Cardiac muscle cell (in vitro differentiated cells and primary cell): ENCODE measurements at places on chromosomes 12 and 14. TPM values are rescaled to one million over a fixed set of nuclear protein-coding genes. Genes with fewer than 3 reads are reported as not detected.
A peak's percentile ranks its signal among the peaks of the same experiment; 100 is the strongest.

GYS2 gene
- not detected in 2 replicates for polyA plus RNA-seq

BBOF1 gene
- polyA plus RNA-seq = 6.1 and 10.6 TPM in 2 replicates

P2RX7 gene
- 0.65 and 0.79 TPM in 2 replicates for polyA plus RNA-seq

KCNH3 gene
- 0.14 and 0.34 TPM in 2 replicates for polyA plus RNA-seq

FAM186B gene
- 0.64 and 0.99 TPM in 2 replicates for polyA plus RNA-seq

GNB3 gene
- polyA plus RNA-seq = 1.7 and 2.1 TPM in 2 replicates

GRIP1 gene
- polyA plus RNA-seq = 2.6 and 10.2 TPM in 2 replicates

SLC39A5 gene
- polyA plus RNA-seq = 1.0 TPM in 1 of 2 replicates, not detected in the other

DNA sequence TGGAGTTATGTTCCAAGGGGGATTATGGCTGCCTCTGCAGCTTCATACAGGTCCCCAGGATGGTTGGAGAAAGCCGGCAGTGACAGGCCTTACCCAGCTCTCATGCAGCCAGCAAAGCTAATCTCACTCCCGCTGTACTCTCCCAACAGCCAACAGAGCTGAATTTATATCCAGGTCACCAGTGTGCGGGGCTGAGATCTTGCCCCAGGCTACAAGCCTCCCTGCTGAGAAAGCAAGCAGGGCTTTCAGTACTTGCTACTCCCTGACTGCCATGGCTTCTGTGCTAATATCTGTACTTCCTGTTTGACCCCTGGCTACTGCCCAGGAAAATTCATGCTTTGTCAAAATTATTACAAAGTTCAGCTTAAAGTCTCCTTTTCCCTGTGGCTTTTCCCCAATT is 92.9 kb downstream of the ATP23 start:
- no peaks in the 10 kb centered on the region for H3K27me3 ChIP-seq
- H3K27ac ChIP-seq = no peak overlapping the region
- DNase-seq = peak; percentile 25
- H3K36me3 ChIP-seq = no peaks in the 10 kb centered on the region
- H3K4me1 ChIP-seq = no peaks in the 10 kb centered on the region
- H3K4me3 ChIP-seq = no peak overlapping the region

DNA sequence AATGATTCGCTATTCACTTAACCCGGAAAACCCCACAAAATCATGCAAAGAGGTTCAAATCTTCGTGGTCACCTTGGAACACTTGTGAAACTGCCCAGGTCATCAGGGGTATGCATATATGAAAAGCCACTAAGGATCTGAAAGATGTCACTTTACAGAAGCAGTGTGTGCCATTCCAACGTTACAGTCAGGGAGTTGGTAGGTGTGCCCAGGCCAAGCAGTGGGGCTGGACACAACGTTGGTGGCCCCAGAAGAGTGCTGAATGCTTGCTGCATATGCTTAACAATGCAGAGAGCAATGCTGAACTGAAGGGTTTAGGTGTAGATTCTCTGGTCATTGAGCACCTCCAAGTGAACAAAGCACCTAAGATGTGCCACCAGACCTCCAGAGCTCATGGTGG is 51.1 kb upstream of the EIF5 start:
- peaks cover 34% of the 10 kb centered on the region for H3K27me3 ChIP-seq
- no peak for DNase-seq
- H3K4me1 ChIP-seq = no peaks in the 10 kb centered on the region

DNA sequence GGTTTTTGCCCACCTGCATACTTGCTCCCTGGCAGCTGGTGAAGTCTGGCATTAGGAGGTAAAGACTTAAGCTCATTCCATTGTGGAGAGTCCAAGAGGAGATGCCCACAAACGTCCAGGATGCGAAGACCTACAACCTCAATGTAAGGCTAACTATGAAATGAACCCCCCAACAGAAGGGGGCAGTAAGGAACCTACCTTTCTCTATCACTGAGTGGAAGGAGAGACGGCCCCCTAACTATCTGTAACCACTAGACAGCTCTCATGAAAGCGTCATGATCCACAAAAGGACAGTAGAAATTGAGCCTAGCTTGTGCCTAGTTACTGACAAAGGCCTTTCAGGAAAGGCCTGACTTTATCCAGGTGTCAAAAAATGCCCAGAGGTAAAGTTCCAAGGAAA is 55.3 kb downstream of the ZFYVE21 start:
- no peak for DNase-seq
- H3K36me3 ChIP-seq = peaks cover 28% of the 10 kb centered on the region
- no peak overlapping the region for H3K27ac ChIP-seq
- no peak overlapping the region for H3K4me3 ChIP-seq
- H3K27me3 ChIP-seq = no peaks in the 10 kb centered on the region

DNA sequence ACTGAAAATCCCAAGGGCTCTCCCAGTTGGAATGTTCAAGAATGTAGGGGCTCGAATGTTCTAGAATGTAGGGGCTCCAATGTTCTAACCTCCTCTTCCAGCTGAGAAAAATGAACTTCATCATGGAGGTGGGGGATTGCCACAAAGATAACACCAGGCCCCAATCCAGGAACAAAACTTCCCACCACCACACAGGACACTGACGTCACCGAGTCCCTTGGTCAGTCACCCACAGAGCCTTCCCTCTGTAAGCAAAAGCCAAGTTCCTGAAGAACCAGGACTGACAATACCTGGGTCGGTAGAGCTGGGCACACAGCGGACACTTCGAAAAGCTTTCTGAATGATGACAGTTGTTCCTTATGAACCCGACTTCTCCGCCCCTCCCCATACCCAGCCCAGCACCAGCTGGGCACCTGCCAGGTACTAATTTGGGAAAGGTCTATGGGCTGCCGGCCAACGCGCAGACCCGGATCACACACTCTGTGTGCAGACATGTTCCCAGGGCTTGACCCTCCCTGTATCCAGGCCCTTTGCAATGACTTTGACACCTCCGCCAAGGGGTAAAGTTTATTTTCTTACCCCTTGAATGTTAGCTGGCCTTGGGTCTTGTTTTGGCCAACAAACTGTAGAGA is 18.9 kb downstream of the ITPK1 start:
- H3K4me1 ChIP-seq = peaks cover 6% of the 10 kb centered on the region
- no peaks in the 10 kb centered on the region for H3K36me3 ChIP-seq
- no peak for DNase-seq
- no peaks in the 10 kb centered on the region for H3K27me3 ChIP-seq
- H3K4me3 ChIP-seq = no peak overlapping the region

GRCh38 chr12:76153616-76154015 is 69.1 kb upstream of the NAP1L1 start:
- H3K27ac ChIP-seq = no peak overlapping the region
- no peaks in the 10 kb centered on the region for H3K36me3 ChIP-seq
- H3K4me1 ChIP-seq = peaks cover 10% of the 10 kb centered on the region
- H3K4me3 ChIP-seq = no peak overlapping the region

DNA sequence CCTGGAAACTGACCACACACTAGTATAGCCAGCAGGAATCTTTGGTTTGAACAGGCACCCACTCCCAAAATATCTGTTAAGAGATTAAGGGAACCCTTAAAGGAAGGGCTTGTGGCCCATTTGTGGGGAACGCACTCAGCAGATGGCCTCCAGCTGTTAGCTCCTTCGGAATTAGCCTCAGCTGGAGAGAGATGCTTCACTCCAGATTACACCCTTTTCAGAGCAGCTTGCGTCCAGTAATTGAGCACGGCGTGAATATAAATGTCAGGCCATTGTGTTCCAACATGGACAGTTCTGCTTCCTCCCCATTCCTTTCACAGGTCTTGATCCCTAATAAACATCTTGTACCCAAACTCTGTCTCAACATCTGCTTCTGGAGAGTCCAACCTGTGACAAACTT is 397.8 kb downstream of the SEC23A start:
- H3K27ac ChIP-seq = no peak overlapping the region
- no peaks in the 10 kb centered on the region for H3K27me3 ChIP-seq
- no peaks in the 10 kb centered on the region for H3K4me1 ChIP-seq

DNA sequence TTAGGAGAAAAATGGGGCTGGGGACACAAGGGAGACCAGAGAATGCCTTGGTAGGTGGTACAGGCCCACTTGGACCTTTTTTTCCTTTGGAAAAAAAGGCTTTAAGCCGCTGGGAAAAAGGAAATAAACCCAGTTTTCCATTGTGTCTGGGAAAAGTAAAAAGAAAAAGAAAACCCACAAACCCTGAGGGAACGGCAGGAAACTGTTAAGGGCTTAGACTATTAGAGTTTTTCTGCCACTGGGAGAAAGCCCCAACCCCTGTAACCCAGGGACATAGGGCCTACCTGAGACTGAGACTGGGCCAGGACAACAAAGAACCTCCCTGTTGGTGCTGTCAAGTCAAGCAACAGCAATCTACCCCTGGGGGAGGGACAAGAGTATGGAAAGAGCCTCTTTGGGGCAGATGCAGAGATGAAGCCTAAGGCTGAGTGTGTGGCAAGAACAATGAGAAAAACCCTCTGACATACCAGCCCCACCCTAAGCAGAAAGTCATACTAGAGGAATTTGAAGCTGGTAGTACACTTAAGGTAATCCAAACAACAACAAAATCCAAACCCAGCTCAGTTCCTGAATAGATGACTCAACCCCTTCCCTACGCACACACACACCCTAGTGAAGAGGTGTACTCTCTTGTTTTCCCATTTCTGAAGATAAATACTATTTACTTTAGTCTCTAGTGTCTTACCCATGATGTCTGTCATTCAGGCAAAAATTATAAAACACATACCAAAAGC is 22.8 kb downstream of the ATF1 start:
- H3K27me3 ChIP-seq = no peaks in the 10 kb centered on the region
- H3K27ac ChIP-seq = no peak overlapping the region
- H3K36me3 ChIP-seq = no peaks in the 10 kb centered on the region
- no peak overlapping the region for H3K4me3 ChIP-seq

DNA sequence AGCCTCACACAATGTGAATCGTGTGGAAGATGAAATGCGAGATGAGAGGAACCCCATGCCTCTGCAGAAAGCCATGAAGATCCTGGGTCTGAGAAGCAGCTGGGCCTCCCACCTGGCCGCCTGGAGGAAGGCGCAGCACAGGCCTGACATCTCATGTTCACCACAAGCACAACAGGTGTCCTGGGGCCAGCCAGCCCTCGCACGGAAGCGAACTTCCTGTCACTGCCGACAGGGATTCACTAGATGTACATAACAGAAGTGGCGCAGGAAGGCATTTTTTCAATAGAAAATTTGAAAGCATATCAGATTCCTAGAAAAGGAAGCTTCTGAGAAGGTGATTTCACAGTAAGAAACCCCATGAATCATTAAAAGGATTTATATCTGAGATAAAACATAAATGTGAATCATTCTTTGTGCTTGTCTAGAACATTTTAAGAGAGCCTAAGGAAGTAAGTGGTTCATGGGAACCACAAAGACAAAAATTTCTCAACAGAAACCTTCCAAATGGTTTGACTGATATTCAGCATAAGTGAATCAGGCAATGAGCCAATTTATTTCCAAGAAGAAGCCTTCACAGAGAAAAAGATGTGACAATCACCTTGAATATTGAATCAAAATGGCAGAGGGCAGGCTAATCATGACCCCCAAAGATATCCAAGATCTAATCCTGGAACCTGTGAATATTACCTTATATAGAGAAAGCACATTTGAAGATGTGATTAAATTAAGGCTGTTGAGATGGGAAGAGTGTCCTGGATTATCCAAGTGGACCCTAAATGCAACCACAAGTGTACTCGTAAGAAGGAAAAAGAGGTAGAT is 311.9 kb downstream of the DUSP6 start:
- no peaks in the 10 kb centered on the region for H3K27me3 ChIP-seq
- no peak overlapping the region for H3K27ac ChIP-seq
- peaks cover 4% of the 10 kb centered on the region for H3K4me1 ChIP-seq

GRCh38 chr14:38578278-38578681 is 322.4 kb upstream of the CLEC14A start:
- no peak for DNase-seq
- H3K27ac ChIP-seq = no peak overlapping the region
- no peak overlapping the region for H3K4me3 ChIP-seq
- no peaks in the 10 kb centered on the region for H3K4me1 ChIP-seq

- H3K27me3 ChIP-seq = no peaks in the 10 kb centered on the region
- H3K4me1 ChIP-seq = peaks cover 48% of the 10 kb centered on the region
- H3K36me3 ChIP-seq = peaks cover 9% of the 10 kb centered on the region
- H3K4me3 ChIP-seq = no peak overlapping the region
Measured at GRCh38 chr12:52946334-52946733, 2.6 kb upstream of the KRT18 start.

DNA sequence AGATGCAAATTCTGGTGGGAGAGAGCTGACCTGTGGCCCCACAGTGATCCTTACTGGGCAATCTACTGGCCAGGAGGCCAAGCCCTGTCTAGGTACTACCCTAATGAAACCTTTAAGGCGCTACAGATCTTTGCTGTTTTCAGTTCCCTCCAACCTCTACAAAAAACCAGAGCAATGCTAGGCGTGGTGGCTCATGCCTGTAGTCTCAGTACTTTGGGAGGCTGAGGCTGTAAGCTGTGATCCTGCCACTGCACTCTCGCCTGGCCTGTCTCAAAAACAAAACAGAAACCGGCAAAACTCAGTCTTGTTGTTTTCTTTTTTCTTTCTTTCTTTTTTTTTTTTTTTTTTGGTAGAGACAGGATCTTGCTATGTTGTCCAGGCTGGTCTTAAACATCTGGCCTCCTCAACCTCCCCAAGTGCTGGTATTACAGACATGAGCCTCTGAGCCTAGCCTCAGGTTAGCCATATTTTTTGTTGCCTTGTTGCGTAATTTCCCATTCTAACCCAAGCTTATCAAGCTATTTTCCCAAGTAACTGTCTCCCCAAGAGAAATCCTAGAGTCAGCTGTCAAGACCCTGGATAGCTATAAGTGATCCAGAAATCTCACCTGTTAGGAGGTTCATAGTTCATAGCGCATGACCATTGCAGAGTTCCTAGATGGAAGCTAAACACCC is 2.8 kb downstream of the ETFBKMT start:
- H3K27ac ChIP-seq = no peak overlapping the region
- no peak overlapping the region for H3K4me3 ChIP-seq
- H3K4me1 ChIP-seq = peaks cover 8% of the 10 kb centered on the region
- H3K27me3 ChIP-seq = no peaks in the 10 kb centered on the region

DNA sequence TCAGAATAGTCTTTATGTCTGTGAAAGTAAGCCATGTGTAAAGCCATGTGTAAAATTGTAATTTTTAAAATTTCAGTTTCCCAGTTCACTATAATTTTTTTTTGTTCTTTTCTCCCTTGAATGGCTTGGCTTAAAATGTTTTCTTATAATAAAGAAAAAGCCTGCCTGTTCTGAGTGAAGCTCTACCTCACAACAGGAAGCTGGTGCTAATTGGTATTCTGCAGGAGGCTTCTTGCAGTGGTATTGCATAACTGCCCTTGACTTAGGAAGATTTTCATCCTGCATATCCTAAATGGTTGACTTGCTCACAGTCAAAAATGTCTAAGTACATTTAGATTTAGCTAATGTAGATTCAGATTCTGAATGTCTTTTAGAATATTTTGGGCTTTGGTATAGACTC is 49.5 kb downstream of the ATP2A2 start:
- H3K36me3 ChIP-seq = peaks cover 85% of the 10 kb centered on the region
- no peaks in the 10 kb centered on the region for H3K27me3 ChIP-seq
- peak overlapping the region; percentile 38 for H3K27ac ChIP-seq
- peaks cover 12% of the 10 kb centered on the region for H3K4me1 ChIP-seq

- no peak overlapping the region for H3K27ac ChIP-seq
- H3K4me3 ChIP-seq = no peak overlapping the region
- no peaks in the 10 kb centered on the region for H3K36me3 ChIP-seq
- H3K27me3 ChIP-seq = no peaks in the 10 kb centered on the region
Measured at GRCh38 chr12:130509454-130509853, 171.8 kb downstream of the PIWIL1 start.

- no peak for DNase-seq
- no peak overlapping the region for H3K27ac ChIP-seq
- H3K4me3 ChIP-seq = no peak overlapping the region
- no peaks in the 10 kb centered on the region for H3K36me3 ChIP-seq
- no peaks in the 10 kb centered on the region for H3K4me1 ChIP-seq
Measured at GRCh38 chr14:38070061-38070588, 137.6 kb upstream of the SSTR1 start.

- H3K36me3 ChIP-seq = no peaks in the 10 kb centered on the region
- peak overlapping the region; percentile 12 for H3K27ac ChIP-seq
- DNase-seq = no peak
- no peaks in the 10 kb centered on the region for H3K27me3 ChIP-seq
Measured at GRCh38 chr14:54665946-54666345, 99.0 kb downstream of the SAMD4A start.
